ENCODE measurements at places on chromosomes 5 and 9.

DNA sequence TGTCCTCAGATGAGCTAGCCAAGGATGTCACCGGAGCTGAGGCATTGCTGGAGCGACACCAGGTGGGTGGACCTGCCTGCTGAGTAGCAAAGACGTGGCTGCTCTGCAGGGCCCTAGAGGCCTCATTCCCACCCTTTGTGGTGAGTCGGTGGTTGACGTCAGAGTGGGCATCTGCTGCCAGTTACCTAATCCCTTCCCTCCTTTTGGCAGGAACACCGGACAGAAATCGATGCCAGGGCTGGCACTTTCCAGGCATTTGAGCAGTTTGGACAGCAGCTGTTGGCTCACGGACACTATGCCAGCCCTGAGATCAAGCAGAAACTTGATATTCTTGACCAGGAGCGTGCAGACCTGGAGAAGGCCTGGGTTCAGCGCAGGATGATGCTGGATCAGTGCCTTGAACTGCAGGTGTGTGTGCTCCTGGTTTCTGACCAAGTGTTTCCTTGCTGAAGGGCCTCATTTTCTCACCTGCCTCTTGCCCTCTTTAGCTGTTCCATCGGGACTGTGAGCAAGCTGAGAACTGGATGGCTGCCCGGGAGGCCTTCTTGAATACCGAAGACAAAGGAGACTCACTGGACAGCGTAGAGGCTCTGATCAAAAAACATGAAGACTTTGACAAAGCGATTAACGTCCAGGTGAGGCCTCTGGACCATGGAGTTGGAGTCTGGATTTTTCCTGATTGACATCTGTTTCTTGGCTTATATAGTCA, 48.9 kb downstream of the DYNC2I2 start:
- no peak for DNase-seq

- no peak for DNase-seq
Measured at GRCh38 chr5:62732677-62733121, 154.1 kb downstream of the LRRC70 start.

DNA sequence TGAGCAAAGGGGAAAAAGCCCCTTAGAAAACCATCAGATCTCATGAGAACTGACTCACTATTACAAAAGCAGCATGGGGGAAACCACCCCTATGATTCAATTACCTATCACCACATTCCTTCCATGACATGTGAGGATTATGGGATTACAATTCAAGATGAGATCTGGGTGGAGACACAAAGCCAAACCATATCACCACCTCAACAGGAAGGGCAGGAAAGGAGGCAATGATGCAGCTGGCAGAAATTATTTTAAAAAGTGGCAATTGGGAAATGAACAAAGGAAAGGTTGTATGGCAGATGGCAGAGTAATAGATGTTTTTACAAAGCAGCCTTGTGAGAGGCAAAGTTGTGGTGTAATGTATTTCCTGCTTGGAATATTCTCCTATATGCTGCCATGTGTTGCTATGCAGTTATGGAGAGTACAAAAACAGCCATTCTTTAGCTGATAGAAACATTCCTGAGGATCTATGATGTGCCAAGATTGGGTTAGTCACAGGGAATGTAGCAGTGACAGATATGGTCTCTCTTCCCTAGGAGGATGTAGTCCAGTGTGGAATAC, 138.8 kb downstream of the SMC2 start:
- DNase-seq, result no peak

GRCh38 chr9:20312732-20313131, 309.6 kb downstream of the MLLT3 start:
- DNase-seq, result no peak

DNA sequence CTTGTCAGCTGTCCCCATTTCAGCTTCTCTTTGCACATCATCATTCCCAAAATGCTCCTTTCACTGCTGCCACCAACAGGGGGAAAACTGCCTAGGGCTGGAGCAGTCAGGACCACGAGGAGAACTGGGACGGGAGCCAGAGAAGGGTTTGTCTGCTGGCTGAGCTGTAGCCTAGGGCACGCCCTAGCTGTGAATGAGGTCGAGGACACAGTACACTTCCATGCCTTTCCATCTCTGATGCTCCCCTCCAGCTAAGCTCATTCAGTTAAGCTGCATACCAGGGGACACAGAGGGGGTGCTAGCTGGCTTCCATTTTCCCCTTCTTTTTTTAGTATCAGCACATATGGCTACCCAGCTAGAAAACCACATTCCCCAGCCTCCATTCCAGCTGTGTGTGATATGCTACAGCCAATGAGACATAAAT, 64.7 kb downstream of the STK10 start:
- DNase-seq, result no peak

- DNase-seq, result no peak
Measured at GRCh38 chr5:137186759-137187461, 312.2 kb downstream of the SPOCK1 start.

DNA sequence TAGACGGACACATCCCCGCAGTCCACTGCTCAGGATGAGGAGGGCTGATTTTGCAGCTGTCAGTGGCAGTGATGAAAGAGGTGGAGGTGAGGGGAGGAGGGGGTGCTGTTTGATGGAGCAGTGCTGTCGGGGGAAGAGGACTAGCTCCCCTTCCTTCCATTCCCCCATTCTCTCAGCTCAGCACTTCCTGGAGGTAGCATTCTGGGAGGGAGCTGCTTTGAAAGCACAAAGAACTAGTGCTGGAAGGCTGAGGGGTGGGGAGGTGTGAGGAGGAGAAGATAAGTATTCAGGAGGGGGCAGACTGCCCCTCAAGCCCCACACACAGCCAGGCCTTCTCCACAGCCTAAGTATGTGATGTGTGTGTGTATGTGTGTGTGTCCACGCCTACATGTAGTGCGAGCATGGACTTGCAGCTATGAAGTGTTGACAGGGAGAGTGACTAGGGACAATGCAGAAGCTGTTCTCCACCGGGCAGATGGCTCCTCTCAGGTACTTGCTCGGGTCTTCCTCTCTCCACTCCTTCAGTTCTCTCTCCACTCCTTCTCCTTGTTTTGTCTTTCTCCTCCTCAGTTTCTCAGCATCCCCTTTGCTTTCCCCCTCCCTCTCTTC, 65.5 kb upstream of the HSPA9 start:
- no peak for DNase-seq

GRCh38 chr5:143779506-143779905, 32.5 kb upstream of the HMHB1 start:
- no peak for DNase-seq

DNA sequence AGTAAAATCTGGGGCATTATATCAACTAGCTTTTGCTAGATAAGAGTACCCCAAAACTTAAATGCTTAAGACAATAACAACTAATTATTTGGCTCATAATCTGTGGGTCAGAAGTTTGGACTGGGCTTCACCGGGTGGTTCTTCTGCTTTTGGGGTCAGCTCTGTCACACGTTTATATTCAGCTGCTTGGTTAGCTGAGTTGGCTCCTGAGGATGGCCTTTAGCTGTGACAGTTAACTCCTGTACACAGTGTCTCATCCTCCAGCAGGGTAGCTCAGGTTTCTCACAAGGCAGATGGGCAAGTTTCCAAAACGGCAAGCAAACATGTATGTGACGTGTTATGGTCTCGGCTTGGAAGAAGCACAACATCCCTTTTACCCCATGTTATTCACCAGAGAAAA, 488.2 kb downstream of the TLE4 start:
- DNase-seq, result no peak

DNA sequence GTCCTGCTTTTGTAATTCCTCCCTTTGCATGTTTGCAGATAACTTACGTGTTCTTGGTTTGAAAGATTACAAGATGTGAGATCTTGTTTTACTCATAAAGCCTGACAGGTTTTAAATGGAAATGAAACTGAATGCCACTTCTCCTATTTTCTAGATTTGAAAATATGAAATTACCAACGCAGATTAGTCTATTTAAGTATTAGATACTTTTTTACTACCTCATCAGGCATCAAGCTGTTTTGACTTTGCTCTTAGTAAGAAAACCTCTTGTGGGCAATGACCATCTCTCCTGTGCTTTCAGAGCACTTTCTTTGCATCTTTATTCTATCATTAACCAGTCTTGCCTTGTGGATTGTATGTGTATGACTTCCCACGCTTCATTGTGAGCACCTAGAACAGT, 3.5 kb downstream of the DMXL1 start:
- DNase-seq, result no peak

GRCh38 chr5:39547553-39548154, 122.9 kb upstream of the DAB2 start:
- no peak for DNase-seq

DNA sequence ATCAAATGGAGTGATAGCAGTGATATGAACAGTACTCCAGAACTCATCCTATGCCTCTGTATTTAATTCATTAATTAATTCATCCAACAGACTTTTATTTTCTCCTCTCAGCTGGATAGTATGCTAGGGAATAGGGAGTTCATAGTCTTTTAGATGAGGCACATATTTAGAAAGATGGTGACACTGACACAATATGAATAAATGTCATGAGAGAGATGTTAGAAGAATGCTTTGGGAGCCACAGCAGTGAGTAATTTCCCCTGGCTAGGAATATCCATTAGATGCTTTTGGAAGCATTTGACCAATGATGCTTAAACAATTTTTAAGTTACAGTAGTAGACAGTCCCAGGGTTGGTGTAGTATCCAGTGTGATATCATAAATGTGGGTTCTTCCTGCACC, 428.7 kb upstream of the SGCD start:
- DNase-seq, result no peak

DNA sequence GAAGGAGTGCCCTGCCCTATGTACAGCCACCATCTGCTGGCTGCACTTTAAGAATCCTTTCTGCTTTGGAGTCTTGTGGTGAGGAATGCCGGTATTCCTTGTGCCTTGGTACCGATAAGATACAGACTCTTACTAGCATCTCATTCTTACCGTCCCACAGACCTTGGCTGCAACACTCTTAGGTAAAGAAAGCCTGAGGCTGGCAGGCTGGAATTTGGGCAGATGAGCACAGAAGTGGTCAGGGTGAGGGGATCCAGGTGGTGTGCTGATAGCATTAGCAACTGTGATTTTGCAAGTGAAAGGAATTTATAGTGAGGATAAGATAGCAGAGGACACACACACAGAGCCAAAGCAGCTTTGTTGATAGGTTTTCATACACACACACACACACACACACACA, 198.1 kb downstream of the ENC1 start:
- no peak for DNase-seq

- no peak for DNase-seq
Measured at GRCh38 chr9:114500697-114501292, 4.5 kb downstream of the WHRN start.

DNA sequence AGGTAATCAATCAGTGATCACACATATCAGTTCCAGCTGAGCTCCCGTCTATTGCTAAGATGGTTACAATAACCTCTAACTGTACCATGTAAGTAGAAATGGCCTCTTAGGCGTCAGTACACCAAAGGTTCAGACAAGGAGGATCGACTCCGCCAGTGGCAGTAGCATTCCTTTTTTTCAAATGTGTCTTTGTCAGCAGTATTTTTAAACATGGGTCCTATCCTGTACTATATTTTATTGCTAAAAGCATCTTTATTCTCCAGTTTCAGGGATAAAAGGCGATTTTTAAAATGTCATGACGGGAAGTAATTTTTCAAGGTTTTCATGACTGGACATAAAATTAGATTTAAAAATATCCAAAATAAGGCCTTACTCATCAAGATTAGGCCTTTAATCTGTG, 64.8 kb upstream of the TBCA start:
- no peak for DNase-seq

DNA sequence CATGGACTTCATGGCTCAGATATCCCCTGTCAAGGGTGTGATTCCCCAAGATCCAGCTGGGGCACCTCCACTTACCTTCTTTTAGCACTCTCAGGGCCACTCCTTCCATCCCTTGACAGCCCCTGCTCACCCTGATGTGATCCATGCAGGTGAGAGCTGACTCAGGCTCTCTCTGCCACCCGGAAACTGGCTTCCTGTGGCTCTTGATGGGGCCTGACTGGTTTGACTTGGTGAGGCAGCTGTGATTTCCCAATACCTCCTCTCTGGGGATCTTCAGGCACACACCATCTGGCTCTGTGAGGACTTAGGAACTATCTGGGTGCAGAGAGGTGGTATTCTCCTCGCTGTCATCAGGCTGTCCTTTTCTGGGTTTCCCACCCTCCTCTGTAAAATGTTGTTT, 7.9 kb upstream of the FAT2 start:
- DNase-seq, result no peak

- DNase-seq, result no peak
Measured at GRCh38 chr5:125489146-125489545, 742.7 kb upstream of the ZNF608 start.

- no peak for DNase-seq
Measured at GRCh38 chr5:179188636-179189035, 128.5 kb downstream of the ZNF354C start.

DNA sequence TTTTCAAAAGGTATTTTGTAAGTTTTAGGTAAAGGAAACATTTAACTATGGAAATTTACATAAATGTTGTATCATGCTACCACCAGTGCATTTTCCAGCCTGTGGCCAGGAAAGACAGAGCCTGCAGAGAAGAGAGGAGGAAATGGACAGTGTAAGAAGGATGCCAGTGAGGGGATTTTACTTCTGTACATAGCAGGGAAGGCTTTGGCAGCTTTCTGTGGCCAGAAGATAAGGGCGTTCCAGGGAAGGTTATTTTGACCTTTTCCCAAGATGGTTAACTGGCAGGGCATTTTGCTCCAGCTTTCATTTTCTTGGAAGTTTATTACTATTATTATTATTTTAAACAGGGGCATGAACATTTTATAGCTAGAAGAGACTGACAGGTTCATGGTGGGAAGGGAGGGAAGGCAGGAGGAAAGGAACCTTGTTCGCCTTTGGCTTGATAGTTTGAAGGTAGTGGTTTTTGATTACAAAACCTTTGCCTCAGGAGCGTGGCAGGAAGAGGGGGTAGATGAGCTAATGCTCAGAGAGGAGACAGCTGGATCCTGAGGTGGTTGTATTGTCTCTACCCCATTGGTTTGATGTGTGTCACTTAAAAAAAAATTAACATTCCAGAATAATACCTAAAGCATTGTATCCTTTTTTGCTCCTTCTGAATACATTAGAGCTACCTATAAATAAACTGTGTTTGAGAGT, 4.1 kb downstream of the ISOC1 start:
- DNase-seq, result no peak

- DNase-seq, result no peak
Measured at GRCh38 chr9:73118898-73119554, 32.6 kb upstream of the ANXA1 start.

DNA sequence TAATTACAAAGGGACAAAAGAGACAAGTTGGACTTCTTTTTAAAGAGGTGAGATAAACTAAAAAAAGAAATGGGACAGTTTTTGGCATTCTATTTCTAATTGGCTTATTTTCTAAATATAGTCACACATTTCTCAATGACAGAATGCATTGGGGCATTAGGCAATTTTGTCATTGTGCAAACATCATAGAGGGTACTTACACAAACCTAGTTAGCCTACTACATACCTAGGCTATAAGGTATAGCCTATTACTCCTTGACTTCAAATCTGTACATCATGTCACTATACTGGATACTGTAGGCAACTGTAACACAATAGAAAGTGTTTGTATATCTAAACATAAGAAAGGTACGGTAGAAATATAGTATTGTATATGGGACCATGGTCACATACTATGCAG, 56.1 kb downstream of the LSM11 start:
- no peak for DNase-seq

GRCh38 chr9:93083592-93084470, 12.2 kb upstream of the CARD19 start:
- DNase-seq, result no peak

GRCh38 chr9:121654499-121655140, 3.2 kb downstream of the DAB2IP start:
- no peak for DNase-seq

Data from stimulated activated CD4-positive, alpha-beta T cell treated with anti-CD3 and anti-CD28 coated beads, TNF-alpha, amount 100 ng/mL, for 1 hour (primary cell).